ENCODE measurements at places on chromosomes 6 and 20.

DNA sequence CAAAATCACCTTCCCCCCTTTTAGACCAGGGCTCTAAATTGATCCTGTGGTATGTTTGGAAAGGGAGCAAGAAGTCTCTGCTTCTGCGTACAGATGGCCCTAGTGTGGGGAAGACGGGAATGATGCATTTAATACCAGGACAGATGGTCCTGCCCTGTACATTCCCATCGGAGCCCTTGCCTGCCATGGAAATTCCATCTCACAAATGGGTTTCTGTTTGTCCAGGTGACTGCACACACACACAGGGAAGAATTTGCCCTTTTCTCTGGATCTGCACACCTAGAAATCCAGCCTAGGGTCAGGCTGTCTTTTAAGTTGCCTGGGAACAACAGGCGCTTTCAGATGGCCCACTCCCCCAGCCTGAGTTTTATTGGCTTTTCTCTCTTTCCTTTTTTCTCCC lies 1.3 kb downstream of the MAS1 start:
- no peak for DNase-seq

GRCh38 chr20:5470458-5470857 lies 153.7 kb upstream of the PROKR2 start:
- no peak for DNase-seq

- DNase-seq: no peak
Measured at GRCh38 chr6:34074064-34074742, 71.7 kb downstream of the GRM4 start.

GRCh38 chr20:36341331-36342020 lies 35.3 kb downstream of the DLGAP4 start:
- DNase-seq: no peak

- no peak for DNase-seq
Measured at GRCh38 chr6:93266116-93266817, 153.1 kb downstream of the EPHA7 start.

GRCh38 chr6:43296780-43297497 lies 1.1 kb upstream of the SLC22A7 start:
- DNase-seq: no peak

DNA sequence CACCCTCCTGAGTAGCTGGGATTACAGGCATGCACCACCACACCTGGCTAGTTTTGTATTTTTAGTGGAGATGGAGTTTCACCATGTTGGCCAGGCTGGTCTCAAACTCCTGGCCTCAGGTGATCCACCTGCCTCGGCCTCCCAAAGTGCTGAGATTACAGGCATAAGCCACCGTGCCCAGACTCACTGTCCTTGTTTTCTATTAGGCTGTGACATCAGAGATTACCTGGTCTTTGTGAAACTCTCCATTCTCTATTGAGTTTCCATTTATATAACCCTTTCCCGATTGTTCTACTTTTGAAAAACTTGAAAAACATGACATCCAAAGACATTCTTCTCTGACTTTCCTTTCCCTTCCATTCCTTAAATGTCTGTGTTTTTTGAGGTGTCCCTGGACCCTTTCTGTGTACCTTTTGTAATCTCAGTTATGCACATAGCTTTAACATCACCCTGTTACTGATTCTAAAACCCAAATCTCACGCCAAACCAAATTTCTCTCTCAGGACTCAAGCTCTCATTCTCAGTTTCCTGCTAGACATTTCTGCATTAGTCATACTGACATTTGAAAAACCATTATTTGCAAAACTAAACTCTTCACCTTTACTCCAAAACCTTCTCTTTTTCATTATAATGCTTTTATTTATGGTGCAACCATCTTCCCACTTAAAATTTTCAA lies 137.0 kb downstream of the KHDC1L start:
- no peak for DNase-seq

DNA sequence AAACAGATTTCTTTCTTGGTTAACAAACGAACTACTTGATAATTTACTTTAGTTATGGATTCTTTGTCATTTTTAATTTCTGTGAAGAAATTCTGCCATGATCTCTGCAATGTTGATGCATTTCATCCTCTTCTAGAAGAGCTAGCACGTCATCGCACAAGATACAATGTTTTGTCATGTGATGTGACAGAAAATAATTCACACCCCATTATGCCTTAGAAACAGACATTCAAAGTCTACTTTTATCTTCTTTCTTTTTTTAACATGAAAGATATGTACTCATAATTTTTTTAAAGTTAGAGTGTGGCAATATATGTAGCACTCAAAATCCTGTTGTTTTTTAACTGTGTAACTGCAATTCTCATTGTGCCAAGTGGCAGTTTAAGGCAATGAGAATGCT lies 39.6 kb upstream of the NELFCD start:
- DNase-seq: no peak

DNA sequence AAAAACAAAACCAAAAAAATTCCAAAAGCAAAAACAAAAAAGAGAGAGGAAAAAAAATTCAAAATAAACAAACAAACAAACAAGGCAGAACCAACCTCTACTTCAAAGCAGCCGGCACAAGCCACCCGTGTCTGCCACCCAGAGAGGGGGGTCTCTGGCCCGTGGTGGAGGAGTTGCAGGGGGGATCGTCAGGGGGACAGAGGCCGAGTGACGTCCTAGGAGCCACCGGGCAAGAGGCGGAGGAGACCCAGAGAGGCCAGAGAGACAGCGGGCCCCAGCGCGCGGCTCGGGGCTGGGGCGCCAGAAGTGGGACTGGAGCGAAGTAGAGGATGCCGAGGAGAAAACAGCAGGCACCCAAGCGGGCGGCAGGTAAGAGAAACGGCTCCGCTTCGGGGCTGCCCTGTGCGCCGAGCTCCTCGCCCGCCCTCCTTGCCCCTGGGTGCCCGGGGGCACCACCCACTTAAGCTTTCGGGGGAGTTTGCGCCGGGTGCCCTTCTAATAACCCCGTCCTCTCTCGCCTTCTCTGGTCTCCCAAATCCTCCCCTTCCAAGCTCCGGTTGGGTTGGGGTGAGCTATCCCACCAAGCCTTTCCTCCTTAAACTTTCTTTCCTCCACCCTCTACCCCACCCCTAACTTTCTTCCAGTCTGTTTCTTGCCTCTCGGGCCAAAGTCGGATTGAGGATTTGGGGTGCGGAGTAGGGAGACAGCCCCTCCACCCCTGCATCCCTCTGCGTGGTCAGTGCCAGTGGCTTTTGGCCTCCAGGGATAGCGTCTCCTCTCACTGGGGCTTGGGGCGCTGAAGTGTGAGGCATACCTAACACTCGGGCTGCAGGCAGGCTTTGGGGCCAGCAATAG lies 1.0 kb downstream of the TSHZ2 start:
- DNase-seq: peak; percentile 34

- DNase-seq: no peak
Measured at GRCh38 chr6:7901780-7902179, 8.8 kb downstream of the TXNDC5 start.

GRCh38 chr6:169960521-169960885 lies 209.1 kb downstream of the ERMARD start:
- peak; percentile 9 for DNase-seq

- no peak for DNase-seq
Measured at GRCh38 chr6:152314483-152314832, 322.7 kb downstream of the SYNE1 start.

- no peak for DNase-seq
Measured at GRCh38 chr6:53306819-53307347, 41.9 kb downstream of the ELOVL5 start.

DNA sequence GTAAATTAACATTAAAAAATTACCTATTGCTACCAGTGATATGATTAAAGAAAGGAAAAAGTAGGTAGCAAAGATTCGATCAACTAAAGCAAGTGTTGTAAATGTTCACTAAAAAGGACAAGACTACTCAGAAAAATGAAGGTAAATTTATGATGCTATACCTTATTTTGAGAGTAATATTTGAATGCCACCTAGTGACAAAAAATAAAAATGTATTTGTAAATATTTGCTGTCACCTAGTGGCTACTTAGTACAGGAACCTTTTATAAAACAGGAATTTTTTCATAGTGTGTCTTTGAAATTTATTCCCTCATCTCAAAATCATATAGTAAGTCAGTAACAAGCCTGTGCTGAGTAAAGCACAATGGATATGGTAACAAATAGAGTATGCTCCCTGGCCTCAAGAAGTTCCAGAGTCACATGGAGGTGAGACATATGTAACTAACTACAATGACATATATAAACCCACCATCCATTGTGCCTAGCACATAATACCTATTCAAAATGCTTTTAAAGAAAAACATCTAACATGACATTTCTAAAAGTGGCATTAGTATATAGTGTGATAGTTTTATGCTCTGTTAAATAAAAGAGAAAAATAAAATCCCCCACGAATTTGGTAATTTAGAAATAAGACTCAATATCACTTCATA lies 193.1 kb upstream of the SIM1 start:
- no peak for DNase-seq

DNA sequence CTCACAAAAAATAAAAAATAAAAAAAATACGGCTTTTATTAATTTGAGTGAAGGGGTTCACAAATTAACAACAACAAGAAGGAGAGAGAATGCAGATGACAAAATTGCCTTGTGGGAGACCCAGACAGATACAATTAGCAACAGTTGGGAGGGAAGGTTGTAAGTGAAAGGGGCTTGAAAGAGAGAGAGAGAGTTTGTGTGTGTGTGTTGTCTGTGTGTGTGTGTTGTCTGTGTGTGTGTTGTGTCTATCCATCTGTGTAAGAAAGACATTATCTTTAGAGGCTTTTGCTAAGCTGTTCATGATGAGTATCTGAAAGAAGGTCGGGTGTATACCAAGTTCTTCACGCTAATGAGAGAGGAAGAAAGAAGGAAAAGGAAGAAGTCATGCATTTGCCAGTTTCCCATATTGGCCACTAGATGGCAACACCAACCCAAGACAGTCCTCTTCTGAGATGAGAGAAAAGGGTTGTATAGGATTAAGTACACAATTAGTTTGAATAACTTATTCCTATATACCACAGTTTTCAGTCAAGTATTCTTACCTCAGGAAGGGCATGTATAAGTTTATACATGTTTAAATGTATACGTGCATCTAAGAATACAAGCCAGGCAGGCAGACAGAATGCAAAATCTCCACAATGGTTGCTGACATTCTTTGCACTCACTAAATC lies 63.7 kb upstream of the CD2AP start:
- peak; percentile 51 for DNase-seq

DNA sequence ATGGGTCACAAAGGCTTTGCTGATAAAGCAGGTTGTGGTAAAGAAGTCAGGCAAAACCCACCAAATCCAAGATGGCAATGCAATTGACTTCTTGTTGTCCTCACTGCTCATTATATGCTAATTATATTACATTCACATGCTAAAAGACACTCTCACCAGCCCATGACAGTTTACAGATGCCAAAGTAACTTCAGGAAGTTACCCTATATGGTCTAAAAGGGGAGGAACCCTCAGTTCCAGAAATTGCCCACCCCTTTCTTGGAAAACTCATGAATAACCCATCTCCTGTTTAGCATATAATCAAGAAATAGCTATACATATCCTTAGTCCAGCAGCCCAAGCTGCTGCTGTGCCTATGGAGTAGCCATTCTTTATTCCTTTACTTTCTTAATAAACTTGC lies 501.1 kb downstream of the MEI4 start:
- DNase-seq: no peak

- DNase-seq: no peak
Measured at GRCh38 chr6:164478426-164478825, 831.0 kb downstream of the C6orf118 start.

DNA sequence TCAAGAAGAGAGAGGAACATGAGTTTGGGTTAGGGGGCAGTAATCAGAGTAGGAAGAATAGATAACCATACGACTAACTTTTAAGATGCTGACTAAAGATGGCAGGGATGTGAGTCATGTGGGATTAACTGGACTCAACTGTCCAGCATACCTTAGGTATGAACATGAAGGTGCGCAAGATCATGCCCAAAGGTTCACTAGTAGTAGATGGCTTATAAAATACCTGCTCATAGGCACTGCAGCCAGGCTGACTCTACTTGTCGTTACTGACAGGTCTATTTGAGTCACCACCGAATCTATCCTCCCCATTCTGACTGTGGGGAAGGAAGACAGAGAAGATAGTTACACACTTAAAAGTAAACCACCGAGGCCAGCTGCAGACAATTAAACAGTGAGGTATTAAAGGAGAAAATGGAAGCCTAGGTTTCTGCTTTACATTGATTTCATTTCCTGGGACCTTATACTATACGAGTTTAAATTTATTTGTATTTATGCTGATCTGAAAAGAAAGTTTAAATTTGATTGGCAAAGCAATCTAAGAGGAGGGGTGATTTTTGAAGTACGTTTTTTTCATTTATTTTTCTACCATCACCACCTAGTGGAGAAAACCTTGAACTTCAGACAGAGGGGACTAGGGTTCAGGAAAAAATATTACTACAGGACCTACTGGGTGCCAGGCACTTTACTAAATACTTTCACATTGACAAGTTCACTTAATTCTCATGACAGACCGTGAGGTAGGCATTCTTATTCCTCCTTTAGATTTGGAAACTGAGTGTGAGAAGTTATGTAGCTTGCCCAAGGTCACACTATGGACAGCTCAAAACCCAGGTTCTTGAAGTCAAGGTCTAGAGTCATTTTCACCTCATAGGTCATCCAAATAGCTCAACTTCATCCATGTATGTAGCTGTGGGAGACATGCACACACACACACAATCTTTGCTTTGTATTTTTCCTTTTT lies 4.0 kb upstream of the WRNIP1 start:
- DNase-seq: no peak

DNA sequence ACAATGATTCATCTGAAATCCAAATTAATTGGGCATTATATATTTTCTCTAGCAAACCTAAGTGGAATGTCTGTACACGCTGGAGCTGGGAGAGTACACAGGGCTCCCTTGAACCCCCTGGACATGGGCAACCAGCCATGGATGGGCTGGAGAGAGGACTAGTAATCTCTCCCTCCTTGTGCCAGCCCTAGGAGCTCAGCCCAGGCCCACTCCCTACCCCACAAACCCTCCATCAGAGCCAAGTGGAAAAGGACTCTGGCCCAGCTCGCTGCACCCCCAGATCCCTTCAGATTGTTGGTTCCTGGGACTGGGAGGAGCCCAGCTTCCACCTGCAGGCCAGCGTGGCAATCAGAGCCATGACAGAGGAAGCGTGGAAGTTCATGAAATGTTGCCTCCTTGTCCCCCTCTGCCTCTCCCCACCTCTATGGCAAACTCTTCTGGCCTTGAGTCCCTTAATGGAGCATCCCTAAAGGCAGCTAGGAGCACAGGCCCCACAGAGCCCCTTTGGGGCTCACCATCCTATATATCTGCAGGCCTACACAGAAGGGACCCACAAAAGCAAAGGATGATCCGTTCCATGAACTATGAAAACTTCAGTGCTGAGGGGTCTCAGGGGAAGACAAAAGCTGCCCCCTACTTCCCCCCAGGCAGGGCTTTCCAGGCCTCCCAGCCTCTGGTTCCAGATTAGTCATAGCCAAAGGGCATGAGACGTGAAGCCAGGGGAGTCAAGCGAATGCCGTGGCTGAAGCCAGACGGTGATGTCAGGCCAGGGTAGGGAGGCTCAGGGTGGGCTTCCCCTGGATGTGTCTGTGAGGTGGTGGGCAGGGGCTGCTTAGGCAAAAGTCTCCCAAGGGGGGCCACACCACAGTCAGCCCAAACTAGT lies 126.4 kb upstream of the MAFB start:
- no peak for DNase-seq

GRCh38 chr6:33914645-33915044 lies 110.8 kb upstream of the MLN start:
- DNase-seq: no peak

All from D341Med (cell line).